ENCODE measurements at places on chromosomes 4 and X.

- DNase-seq = no peak
These were observed 18.8 kb downstream of the PPP2R3B start for GRCh38 chrX:367866-368265.

- DNase-seq = no peak
These were observed 82.2 kb downstream of the APBB2 start for GRCh38 chr4:41132055-41132683.

DNA sequence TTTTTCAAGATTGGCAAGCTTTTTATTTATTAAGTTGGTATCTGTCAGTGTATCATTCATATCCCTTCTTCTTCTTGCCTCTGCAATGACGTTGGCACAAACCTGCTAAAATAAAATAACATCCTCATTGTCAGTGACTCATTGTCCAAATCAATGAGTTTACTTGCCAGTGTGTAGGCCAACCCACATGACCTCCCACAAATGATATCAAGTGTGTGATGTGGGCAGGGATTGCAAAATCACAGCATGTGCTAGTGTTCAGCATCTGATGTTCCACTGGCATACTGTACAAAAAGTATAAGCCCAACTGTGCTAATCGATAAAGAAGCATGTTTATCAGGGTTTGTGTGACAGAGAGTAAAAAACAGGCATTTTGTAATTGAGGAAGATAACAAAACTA lies 25.5 kb downstream of the GPAT3 start:
- peak; percentile 80 for DNase-seq

- no peak for DNase-seq
These were observed 1131.6 kb upstream of the PCDH7 start for GRCh38 chr4:29588617-29589016.

GRCh38 chr4:57443787-57444186 lies 333.6 kb upstream of the IGFBP7 start:
- no peak for DNase-seq

- DNase-seq = no peak
These were observed 53.6 kb downstream of the PAQR3 start for GRCh38 chr4:78885598-78885997.

DNA sequence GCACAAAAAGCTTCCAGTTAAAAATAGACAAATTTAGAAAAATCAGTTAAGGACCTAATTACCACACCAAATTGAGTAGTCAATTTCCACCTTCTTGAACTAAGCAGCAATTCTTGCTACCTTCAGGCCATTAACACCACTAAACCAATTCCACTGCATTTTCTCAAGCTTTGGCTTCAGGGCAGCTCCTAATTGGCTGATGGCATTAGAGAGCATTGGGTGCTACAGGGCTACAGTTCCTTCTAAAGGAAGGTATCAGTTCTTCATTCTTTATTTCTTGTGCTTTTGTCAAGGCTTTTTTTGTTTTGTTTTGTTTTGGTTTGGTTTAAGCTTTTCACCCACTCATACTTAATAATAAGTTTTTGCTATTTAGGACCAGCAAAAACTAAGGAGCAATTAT lies 90.2 kb upstream of the FAM241A start:
- DNase-seq = no peak

DNA sequence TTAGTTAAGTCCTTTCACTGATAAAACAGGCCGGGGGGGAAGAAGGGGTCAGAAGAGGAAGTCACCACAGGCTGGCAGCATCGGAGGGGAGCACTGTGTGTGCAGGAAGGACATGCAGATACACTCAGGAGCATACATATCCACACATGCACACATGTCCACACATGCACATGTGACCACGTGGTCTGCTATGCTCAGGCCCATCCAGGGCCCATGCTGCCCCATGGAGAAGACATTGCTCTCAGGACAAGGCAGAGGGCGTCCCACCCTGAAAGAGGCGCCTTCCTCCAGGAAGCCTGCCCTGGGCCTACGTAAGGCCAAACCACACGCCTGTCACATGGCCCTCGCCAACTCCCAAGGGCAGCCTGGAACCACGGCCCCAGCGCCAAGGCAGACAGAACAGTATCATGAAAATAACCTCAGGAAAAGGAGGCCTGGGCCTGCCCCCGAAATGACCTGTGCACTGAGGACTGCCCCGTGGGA lies 15.8 kb downstream of the WDR1 start:
- no peak for DNase-seq

- no peak for DNase-seq
These were observed 126.9 kb upstream of the TAPT1 start for GRCh38 chr4:16353165-16353564.

DNA sequence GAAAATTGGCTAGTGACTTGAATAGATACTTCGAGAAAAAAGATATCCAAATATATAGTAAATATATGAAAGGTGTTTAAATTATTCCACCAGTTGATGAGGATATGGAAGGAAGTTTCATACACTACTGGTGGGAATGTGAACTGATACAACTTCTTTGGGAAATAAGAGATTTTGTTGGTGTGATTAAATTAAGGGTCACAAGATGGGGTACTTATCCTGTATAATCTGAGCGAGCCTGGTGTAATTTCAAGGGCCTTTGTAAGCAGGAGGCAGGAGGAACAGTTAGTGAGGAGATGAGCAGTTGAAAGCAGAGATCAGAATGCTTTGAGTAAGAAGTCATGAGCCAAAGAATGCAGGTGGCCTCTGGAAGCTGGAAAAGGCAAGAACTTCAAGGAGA lies 192.2 kb downstream of the KCTD8 start:
- DNase-seq = no peak

- no peak for DNase-seq
These were observed 25.1 kb downstream of the DDX60 start for GRCh38 chr4:168293386-168293975.

GRCh38 chr4:22237155-22237751 lies 278.6 kb downstream of the ADGRA3 start:
- DNase-seq = peak; percentile 29

- no peak for DNase-seq
These were observed 565.1 kb upstream of the NDST4 start for GRCh38 chr4:115678425-115678941.

Measured in HCT116 (cell line).